CD4-positive, CD25-positive, alpha-beta regulatory T cell (primary cell): ENCODE measurements at places on chromosomes 5 and 9. TPM values are rescaled to one million over a fixed set of nuclear protein-coding genes. Genes with fewer than 3 reads are reported as not detected.

GRCh38 chr5:172380987-172381643, 73.2 kb downstream of the SH3PXD2B start:
- H3K4me3 ChIP-seq, result no peak overlapping the region
- H3K4me1 ChIP-seq, result no peaks in the 10 kb centered on the region
- DNase-seq, result no peak
- no peaks in the 10 kb centered on the region for H3K27me3 ChIP-seq
- H3K36me3 ChIP-seq, result no peaks in the 10 kb centered on the region
- no peak overlapping the region for H3K27ac ChIP-seq

The EPB41L4B gene
- not detected for total RNA-seq

The GABRA1 gene
- total RNA-seq, result not detected

DNA sequence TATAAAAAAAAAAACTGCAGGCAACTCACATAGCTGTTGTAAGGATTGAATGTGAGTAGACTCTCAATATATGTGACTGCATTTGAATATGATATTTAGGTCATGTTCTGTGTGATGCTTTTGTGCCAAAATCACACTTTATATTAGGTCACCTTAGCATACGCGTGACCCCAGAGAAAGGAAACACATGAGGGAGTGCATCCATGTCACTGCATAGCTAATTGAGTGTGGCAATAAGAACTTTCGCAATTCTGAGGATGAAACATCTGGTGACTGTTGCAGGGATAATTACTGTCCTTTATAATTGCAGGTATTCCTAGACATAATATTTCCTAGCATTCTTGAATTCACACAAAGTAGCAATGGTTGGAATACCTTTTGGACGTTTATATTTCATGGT, 459.5 kb upstream of the KLF4 start:
- H3K27ac ChIP-seq, result no peak overlapping the region
- H3K4me3 ChIP-seq, result no peak overlapping the region
- no peak for DNase-seq
- no peaks in the 10 kb centered on the region for H3K4me1 ChIP-seq
- no peaks in the 10 kb centered on the region for H3K36me3 ChIP-seq

DNA sequence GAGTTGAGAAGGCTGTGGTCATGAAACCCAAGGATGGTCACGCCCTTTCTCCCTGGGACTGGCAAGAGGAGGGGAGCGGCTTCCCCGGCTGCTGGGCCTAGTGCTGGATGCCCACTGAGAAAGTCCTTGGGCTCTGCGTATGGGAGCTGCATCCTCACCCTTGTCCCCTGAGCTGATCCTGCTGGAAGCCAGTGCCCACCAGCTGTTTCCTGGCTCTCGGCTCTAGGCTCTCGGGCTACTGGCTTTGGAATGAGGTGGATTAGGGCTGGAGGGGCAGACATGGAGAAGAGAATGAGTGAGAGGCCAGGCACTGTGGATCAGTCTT, 149.3 kb upstream of the PPP1R26 start:
- no peaks in the 10 kb centered on the region for H3K27me3 ChIP-seq
- no peak for DNase-seq
- H3K27ac ChIP-seq, result no peak overlapping the region
- H3K4me1 ChIP-seq, result no peaks in the 10 kb centered on the region
